Fibroblast of lung (primary cell): ENCODE measurements at places on chromosomes 16 and 17. TPM values are rescaled to one million over a fixed set of nuclear protein-coding genes. Genes with fewer than 3 reads are reported as not detected.

The GPR139 gene
- not detected in 2 replicates for polyA plus RNA-seq

The ITGA2B gene
- 0.06 and 0.10 TPM in 2 replicates for polyA plus RNA-seq

The SDR42E2 gene
- polyA plus RNA-seq, result not detected in 2 replicates

- no peak for DNase-seq
Measured at GRCh38 chr16:75983741-75984381, 257.6 kb upstream of the CPHXL start.

GRCh38 chr16:544517-544916, 15.7 kb upstream of the PRR35 start:
- no peak for DNase-seq

GRCh38 chr16:86287664-86288201, 222.6 kb upstream of the FOXF1 start:
- no peak for DNase-seq

DNA sequence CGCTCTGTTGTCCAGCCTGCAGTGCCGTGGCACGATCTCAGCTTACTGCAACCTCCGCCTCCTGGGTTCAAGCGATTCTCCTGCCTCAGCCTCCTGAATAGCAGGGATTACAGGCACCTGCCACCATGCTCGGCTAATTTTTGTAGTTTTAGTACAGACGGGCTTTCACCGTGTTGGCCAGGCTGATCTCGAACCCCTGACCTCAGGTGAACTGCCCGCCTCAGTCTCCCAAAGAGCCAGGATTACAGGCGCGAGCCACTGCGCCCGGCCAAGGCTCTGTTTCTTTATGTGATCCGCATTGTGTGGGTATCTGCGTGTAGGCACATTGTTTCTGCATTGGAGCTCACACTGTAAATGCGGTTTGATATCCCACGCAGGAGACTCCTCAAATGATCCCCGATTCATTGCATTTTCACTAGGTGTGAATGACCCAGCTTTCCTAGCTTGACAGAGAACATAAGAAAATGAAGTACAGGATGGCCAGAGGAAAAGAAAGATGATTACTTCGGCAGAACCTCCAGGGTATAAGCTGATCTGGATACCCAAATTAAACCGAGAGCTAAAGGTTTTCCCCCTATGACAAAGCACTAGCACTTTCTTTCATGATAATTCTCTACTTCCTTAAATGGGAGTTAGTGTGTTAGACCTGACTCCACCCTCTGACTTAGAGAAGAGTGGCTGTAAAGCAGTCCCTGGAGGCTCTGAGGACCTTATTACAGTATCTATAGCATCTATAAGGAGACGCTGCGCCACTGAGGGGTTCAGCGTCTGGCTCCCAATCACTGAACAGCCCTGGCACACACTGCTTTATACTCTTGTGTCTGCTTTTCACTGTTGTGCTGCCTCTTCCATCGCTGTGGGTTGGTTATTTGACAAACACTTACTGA, 17.3 kb downstream of the COTL1 start:
- DNase-seq, result peak; percentile 45

- DNase-seq, result no peak
Measured at GRCh38 chr16:69064124-69064763, 41.2 kb upstream of the HAS3 start.

GRCh38 chr17:78818152-78818846, 22.3 kb downstream of the USP36 start:
- DNase-seq, result no peak

- DNase-seq, result no peak
Measured at GRCh38 chr17:13953841-13954240, 115.5 kb upstream of the COX10 start.

DNA sequence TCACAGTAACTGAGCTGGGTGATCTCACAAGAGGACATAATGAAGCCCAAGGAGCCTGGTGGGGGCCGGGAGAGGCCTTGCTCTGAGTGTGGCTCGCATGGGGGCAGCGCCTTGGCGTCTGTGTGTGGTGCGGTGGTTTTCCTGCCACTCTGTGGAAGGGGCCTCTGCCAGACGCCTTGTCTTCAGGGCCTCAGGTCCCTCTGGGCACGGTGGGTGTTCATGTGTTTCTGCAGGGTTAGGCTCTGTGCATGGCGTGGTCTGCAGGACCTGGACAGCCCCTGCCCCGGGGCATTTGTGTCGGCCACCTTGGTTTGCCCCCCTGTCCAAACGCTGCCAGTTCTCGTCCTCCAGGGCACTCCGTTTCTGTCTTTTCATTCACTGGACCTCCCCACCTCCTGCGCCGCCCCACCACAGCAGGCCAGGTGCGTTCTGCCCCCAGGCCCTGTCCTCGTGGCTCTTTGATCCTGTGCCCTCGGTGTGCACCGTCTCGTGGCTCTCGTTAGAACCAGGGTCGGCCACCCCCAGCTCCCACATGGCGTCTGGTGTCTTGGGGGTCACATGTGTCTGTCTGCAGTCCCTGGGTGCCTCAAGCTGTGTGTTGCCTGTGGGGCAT, 43.7 kb upstream of the ZNF750 start:
- no peak for DNase-seq

DNA sequence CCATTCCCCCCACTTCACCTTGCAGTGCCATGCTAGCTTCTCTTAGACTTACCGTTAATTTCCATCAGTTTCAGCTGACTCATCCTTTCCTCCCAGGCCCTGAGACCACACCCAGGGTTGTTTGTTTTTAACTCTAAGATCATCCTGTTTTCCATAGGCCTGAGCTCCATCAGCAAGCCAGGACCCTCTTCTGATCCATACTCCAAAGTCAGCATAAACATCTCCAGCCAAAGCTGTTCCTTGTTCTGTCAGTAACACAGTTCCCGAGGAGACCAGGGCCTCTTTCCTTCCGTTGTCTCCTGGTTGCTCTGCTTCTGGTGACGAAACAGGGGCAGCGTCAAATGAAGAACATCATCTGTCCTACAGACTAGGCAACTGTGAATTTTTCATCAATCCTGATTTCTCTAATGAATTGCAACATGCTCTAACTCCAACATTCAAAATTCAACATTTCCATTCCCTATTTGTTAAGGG, 83.8 kb upstream of the HNF1B start:
- DNase-seq, result peak; percentile 32

- no peak for DNase-seq
Measured at GRCh38 chr16:50151322-50151721, 1.8 kb upstream of the TENT4B start.

GRCh38 chr16:19363740-19364139, 53.9 kb upstream of the TMC5 start:
- no peak for DNase-seq

DNA sequence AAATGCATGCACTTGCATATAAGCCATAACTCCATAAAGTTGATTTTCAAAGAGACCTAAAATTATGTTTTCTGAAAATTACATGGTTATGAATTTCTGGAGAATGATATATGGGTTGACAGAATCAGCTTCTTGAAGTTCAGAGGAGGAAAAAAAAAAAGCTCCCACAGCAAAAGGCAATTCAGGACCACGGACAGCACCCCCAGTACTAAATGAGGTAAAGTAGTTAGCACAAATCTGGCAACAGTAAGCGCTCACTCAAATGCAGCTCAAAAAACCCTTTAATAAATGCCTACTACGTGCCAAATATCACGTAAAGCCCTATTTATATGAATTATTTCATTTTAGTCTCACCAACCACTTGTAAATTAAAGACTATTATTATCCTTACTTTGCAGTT, 135.2 kb downstream of the SHISA9 start:
- peak; percentile 22 for DNase-seq

GRCh38 chr17:17303010-17303846, at the start of gene NT5M:
Gene NT5M (plus strand): TSS chr17:17303373. CDS start chr17:17303551, 178 bp downstream.
- DNase-seq, result peak; percentile 74
